ENCODE measurements at places on chromosomes 16 and 17.

- no peak for DNase-seq
Measured at GRCh38 chr16:3612510-3613466, 1.4 kb upstream of the SLX4 start.

DNA sequence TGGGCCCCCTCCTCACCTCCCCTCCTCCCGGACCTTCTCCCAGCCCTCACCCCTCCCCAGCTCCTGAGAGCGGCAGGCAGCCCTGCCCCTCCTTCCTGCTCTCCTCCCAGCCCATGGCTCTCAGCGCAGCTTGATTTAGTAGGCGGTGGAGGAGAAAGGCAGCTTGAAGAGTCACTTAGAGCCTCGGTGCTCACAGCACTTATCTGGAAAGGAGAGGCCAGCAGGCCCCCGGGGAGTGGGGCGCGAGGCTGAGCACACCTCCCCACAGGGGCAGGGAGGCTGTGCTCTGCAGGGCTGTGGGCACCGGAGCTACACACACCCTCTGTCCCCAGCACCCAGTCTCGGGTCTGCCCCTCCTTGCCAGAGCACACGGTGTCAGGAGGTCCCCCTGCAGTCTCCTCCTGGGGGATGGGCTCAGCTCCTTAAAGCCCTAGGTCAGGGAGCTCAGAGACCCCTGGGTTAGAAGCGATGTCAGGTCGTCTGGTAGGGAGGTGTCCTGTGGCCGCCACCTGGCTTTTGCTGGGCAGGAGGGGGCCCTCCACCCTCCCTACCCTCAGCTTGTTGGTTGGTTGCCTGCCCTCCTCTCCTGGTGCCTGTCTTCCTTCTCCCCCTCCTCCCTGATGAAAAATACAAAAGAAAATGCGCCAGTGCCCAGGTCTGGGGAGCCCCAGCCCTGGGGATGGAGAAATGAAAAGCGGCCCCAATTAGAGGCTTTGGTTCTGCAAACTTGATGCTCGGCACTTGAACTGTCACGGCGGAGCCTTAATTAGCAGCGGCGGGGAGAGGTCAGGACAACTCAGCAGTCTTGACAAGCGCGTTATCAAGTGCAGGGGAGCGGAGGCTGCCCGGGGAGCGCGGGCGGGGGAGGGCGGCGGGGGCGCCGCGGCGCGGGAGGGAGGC lies 151.1 kb upstream of the GSE1 start:
- no peak for DNase-seq

GRCh38 chr17:47996201-47996600 lies 25.3 kb downstream of the CDK5RAP3 start:
- DNase-seq, result no peak

DNA sequence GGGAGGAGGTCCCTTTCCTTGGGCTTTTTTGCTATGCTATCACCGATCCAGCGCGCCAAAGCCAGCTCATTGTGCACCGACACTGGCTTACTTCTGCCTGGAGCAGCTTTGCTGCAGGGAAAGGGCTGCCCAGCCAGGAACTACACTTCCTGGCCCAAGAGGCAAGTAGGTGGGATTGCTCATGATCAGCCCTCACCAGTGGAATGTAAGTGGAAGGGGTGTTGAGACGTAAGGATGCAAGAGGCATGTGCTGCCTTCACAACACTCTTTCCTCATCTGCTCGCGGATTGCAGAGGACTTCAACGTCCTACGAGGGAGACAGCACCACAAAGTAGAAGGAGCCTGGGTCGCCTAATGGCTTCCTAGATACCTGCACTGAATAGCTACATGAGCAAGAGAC lies 104.3 kb upstream of the FOXF1 start:
- DNase-seq, result no peak

DNA sequence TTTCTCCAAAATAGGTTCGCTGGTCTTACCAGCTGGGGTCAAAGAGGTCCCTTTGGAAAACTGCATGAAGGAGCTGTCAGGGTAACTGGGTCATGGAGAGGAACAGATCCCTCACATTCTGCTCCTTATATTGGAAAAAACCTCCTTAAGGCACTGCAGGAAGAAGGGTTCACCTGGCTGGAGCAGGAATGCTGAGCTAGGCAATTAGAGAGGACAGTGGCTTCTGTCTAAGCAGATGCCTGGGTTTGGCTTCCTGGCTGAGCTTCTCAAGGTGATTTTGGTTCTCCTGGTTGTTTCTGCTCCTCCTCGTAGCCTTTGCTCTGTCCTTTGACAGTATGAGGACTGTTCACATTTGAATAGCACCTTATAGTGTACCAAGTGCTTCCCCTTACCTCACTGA lies 19.6 kb downstream of the ITGB3 start:
- no peak for DNase-seq

DNA sequence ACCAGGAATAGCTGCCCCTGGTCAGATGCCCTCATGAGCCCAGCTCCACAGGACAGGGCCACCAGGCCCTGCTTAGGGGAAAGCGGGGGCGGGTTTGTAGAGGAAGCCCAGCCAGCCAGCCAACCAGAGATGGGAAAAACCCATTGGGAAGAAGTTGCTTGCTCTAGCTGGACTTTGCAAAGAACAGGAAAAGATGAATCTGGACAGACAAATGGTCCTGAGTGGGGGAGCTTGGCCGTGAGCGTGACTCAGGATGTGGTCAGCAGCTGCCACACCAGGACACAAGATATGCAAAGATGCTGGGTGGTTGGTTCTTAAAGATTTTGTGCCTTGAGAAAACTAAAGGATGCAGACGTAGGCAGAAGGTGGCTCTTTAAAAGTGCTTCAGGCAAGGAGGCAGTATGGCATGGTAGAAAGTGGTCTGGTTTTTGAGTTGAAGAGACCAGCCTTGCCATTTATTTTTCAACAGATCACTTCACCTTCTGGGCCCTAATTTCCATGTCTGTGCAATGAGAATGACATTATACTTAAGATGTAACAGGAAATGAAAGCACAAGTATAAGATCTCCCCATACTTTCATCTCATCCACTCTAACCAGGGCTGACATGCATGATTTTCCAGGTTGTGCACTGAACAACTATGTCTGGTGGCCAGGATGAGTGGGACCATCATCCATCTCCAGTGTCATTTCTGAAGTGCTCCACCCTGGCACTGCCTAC lies 27.8 kb upstream of the HEATR6 start:
- DNase-seq, result no peak
